Activated CD4-positive, alpha-beta T cell treated with anti-CD3 and anti-CD28 coated beads for 48 hours (primary cell): ENCODE measurements at places on chromosomes 12 and 14.

- no peak for DNase-seq
Observed at GRCh38 chr14:58669556-58670200, 31.9 kb downstream of the DACT1 start.

DNA sequence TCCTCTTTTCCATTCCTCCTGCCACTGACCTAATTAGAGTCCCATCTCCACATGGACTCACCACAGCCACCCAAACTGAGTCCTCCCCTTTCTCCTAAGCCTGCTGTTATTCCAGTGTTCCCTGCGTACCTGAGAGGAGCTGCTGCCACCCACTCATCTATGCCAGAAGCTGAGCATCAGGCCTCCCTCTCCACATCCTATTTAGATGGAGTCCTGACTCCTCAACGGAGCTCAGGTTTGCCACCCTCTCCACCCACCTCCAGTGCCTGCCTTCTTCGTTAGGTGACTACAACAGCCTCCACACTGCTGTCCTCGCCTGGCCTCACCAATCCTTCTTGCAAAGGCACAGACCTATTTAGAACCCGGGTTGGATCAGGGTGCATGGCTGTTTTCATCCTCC is 15.2 kb upstream of the ABHD12B start:
- DNase-seq, result no peak

DNA sequence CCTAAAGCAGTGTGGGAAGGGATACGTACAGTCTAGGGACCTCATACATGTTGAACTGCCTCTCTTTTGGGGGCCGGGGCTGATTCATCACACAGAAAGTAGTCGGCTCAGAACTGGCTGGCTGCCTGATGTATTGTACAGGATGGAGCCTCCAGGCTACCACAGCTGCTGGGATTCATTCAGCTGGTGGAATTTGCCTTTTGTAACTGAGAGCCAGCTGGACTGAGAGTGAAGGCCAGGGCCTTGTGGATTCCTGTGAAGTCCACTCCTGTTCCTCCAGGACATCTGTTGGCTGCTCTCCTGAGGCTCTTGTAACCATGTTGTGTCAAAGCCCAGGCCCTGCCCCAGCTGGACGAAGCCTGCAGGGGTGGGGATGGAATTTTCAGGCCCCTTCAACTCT is 116.3 kb upstream of the PRICKLE1 start:
- DNase-seq, result no peak

DNA sequence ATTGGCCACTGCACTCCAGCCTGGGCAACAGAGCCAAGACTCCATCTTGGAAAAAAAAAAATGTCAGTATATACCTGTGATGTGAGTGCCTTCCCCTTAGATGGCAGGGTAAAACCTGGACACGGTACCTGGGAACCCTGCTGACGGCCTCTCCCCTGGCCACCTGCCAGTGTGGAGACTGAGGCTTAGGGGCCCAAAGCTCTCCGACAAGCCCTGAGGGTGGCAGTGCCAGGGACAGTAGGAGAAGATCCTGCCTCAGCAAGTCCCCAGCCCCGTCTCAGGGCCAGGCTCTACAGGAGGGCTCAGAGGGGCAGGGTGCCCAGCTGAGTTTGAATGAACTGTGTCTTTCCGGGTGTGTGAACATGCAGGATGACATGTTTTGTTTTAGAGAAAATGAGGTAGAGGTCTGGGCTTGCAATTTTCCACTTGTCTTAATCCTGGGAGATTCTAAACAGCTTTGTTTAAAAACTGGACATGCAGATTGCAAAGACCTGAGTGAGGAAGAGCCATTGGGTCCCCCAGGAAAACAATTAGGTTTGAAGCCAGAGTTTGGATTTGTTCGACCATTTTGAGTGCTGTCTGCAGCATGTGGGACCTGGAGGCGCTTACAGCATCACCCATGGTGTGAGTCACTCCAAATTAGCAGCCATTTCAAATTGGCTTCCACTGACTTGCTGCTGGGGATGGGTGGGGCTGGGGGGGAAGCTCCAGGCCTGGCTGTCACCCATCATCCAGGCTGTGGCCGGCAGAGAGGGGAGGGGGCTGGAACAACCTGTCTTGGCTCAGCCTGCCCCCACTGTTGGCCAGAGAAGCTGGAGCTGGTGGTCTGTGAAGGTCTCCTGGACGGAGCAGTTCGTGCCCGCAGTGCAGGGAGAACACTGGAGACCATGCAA is 10.8 kb downstream of the TSPAN9 start:
- DNase-seq, result no peak

- no peak for DNase-seq
Observed at GRCh38 chr12:96456265-96456974, 33.0 kb upstream of the CFAP54 start.
